NK-92 treated with Interleukin-12 subunit alpha and Interleukin-12 subunit beta, amount 100 ng/mL, for 24 hours (cell line): ENCODE measurements at places on chromosomes 3 and 15.

- DNase-seq: no peak
These were observed at the start of gene LSAMP for GRCh38 chr3:116445311-116445841. LSAMP (minus strand) TSS chr3:116445487.

DNA sequence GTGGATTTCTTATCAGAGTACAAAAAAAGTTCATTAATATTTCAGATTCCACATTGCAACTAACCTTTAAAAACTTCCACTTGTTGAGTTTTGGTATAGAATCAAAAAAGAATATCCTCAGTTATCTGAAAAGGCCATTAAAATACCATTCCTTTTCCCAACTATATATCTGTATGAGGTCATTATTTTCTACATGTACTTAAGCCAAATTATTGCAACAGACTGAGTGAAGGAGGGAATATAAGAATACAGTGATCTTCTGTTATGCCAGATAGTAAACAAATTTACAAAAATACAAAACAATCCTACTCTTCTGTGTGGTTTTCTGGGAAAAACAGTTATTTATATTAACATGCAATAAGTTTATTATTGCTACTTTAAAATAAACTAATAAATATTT, 5.7 kb upstream of the GANC start:
- no peak for DNase-seq

DNA sequence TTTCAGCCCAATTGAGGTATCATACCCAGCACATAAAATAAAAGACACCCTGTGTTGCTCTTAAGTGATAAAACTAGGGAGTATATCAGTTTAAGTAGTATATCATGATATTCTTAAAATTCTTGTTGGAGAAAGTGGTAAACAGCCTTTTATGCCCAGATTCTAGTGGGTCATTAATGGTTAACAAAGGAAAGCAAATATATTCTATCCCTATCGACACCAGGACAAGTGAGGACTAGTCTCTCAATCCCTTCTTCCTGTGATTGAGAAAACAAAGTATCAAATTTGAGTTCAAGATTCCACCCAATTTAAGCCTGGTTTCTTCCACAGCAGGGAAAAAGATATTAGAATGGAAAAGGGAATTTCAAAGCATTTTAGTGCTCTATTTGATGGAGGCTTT, 142.4 kb upstream of the IL12A start:
- DNase-seq: no peak

DNA sequence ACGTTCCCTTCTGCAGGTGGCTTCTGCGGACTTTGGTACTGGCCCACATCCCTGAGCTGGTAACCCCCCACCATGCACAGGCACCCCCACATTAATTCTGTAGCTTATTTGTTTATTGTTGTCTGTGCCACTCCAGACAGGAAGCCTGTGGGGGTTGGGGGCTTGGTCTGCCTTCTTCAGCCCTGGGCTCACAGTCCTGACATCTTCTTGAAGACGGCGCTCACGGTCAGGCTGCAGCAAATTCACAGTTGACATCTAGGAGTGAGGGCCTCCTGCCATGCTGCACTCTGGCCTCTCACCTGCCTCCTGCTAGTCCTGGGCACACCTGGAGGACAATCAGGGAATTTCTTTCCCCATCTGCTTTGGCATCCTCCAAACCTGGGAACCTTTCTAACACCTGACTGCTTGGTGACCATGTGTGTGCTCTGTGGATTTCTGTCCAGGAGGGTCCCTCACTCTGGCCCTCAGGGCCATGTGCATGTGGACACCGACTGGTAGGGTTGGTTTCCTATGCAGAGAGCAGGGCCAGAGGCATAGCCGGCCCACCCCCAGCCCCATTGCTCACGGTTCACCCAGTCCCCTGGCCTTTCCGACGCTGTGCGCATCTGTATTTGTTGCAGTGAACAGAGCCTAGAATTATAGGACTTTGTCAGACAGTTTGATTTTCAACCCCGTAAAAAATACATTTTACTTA, 68.8 kb downstream of the APBA2 start:
- no peak for DNase-seq

GRCh38 chr3:150068440-150069153, 97.9 kb upstream of the PFN2 start:
- no peak for DNase-seq
